ENCODE measurements at places on chromosomes 12 and 14. TPM values are rescaled to one million over a fixed set of nuclear protein-coding genes. Genes with fewer than 3 reads are reported as not detected.
A peak's percentile ranks its signal among the peaks of the same experiment; 100 is the strongest.

Gene FGF23
- not detected for total RNA-seq

Gene TRMT5
- 10.0 TPM for total RNA-seq

DNA sequence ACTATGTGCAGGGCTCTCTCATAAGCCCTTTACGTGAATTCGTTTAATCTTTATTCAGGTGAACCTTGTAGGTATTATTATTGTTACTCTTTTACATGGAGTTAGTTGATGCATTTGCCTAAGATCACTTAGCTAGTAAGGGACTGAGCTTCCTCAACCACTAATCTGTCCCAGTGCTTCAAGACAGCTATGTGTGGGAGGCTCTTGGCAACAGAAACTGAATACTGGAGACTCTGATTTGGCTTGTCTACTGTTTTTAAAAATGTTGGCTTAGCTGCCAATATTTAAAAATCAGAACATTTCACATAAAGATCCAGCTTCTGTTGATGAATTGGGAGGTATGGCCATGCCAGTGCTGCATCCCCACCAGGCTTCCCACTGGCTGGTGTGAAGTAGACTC lies 6.8 kb downstream of the KNTC1 start:
- H3K27me3 ChIP-seq, result no peaks in the 10 kb centered on the region
- H3K4me1 ChIP-seq, result no peaks in the 10 kb centered on the region
- DNase-seq, result no peak

Gene CCND2
- total RNA-seq, result 217 TPM

DNA sequence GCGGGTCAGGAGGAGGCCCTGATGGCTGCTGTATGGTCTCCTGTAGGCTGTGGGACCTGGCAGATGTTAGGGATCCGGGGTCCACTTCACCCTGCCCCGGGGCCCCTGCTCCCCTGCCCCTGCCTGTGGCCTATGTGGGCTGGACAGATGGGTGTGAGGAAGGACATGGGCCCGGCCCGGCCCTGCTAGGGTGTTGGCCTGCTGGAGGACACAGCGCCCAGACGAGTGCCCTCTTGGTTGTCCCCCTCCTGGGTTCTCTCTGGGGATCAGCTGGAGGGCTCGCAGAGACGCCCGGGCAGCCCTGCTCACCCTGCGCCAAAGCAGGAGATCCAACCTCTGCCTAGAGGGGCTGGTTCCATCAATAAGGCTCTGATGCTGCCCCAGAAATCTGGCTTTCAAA lies 36.2 kb downstream of the BEGAIN start:
- H3K4me1 ChIP-seq, result peaks cover 15% of the 10 kb centered on the region
- H3K27ac ChIP-seq, result no peak overlapping the region
- DNase-seq, result no peak
- H3K27me3 ChIP-seq, result no peaks in the 10 kb centered on the region

- H3K27me3 ChIP-seq, result no peaks in the 10 kb centered on the region
- H3K36me3 ChIP-seq, result no peaks in the 10 kb centered on the region
- H3K4me3 ChIP-seq, result no peak overlapping the region
Measured at GRCh38 chr12:121668750-121669520, 519 bp downstream of the MORN3 start.

- H3K4me1 ChIP-seq, result no peaks in the 10 kb centered on the region
- no peak overlapping the region for H3K4me3 ChIP-seq
- H3K27ac ChIP-seq, result no peak overlapping the region
- no peaks in the 10 kb centered on the region for H3K27me3 ChIP-seq
Measured at GRCh38 chr14:33040372-33041140, 101.9 kb downstream of the NPAS3 start.

Gene PSMA3
- 182 TPM for total RNA-seq

DNA sequence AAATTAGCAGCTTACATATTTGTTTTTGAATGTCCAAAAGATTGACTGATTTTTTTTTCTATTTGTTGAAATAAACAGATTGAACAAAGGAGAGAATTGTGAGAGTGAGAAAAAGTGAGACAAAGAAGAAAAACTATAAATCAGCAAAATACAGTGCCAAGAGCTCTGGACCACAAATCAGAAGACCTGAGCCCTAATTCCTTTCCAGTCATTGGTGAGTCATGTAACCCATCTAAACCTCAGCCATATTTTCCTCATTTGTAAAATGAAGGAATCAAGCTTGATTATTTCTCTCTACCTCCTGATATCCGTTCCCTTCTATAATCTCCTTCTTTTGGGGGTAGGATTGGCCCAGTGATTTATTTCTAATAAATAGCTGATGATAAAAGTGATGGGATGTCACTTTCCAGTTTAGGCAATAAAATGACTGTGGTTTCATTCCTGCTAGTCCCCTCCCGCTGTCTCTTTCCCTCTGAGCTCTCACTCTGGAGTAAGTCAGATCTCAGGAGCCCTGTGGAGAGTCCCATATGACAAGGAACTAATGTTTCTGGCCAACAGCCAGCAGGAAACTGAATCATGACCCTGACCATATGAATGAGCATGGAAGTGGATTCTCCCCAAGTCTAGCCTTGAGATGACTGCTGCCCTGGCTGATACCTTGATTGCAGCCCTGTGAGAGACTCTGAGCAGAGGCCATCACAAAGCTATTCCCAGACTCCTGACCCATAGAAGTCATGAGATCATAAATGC lies 218.9 kb downstream of the ACSS3 start:
- DNase-seq, result no peak
- H3K4me1 ChIP-seq, result no peaks in the 10 kb centered on the region

Gene APOF
- 0.15 TPM for total RNA-seq

- no peaks in the 10 kb centered on the region for H3K27me3 ChIP-seq
- H3K27ac ChIP-seq, result peak overlapping the region; percentile 28
- no peak for DNase-seq
- H3K36me3 ChIP-seq, result no peaks in the 10 kb centered on the region
Measured at GRCh38 chr14:54048736-54049135, 92.1 kb upstream of the BMP4 start.

- H3K27ac ChIP-seq, result no peak overlapping the region
- no peaks in the 10 kb centered on the region for H3K36me3 ChIP-seq
- H3K4me3 ChIP-seq, result no peak overlapping the region
- DNase-seq, result no peak
Measured at GRCh38 chr12:105899589-105899988, 239.2 kb downstream of the NUAK1 start.

- H3K36me3 ChIP-seq, result no peaks in the 10 kb centered on the region
- H3K27ac ChIP-seq, result no peak overlapping the region
Measured at GRCh38 chr12:70659077-70659606, 21.9 kb upstream of the PTPRB start.

Gene LRRK2
- 1.7 TPM for total RNA-seq

Gene SLC5A8
- total RNA-seq, result 0.30 TPM

DNA sequence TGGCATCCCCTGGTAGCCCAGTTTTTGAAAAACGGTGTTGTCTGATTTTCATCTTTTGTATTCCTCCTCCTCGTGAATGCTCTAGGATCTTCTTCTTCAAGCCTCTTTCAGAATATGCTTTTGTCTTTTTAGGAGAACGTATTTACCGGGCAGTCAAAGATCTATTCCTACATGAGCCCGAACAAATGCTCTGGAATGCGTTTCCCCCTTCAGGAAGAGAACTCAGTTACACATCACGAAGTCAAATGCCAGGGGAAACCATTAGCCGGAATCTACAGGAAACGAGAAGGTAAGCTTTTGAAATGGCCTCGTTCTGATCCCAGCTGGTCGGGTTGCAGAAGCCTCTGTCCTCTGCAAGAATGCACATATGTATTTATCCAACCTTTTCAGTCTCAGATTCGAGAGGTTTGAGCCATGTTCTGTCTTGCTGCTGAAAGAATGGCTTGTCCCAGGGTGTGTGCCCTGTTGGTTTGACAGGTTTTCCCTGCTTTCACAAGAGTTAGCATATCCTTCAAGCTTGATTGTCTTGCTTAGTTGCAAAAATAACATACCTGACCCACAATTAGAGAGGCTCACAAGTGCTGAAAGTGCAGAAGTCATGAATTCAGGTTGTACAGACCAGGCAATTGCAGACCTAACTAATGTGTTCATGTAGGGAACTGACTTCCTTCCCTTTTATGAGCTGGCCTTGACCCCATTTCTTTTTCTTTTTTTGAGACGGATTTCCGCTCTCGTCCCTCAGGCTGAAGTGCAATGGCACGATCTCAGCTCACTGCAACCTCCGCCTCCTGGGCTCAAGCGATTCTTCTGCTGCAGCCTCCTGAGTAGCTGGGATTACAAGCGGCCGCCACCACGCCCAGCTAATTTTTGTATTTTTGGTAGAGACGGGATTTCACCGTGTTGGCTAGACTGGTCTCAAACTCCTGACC lies 6.8 kb downstream of the KMT5A start:
- no peak for DNase-seq
- peak overlapping the region; percentile 74 for H3K27ac ChIP-seq
- no peaks in the 10 kb centered on the region for H3K36me3 ChIP-seq
- H3K4me1 ChIP-seq, result no peaks in the 10 kb centered on the region
- peak overlapping the region; percentile 63 for H3K4me3 ChIP-seq
- H3K27me3 ChIP-seq, result no peaks in the 10 kb centered on the region

GRCh38 chr12:52630008-52630500 lies 11.7 kb upstream of the KRT73 start:
- no peaks in the 10 kb centered on the region for H3K27me3 ChIP-seq
- H3K4me1 ChIP-seq, result no peaks in the 10 kb centered on the region
- no peak overlapping the region for H3K27ac ChIP-seq
- DNase-seq, result no peak

DNA sequence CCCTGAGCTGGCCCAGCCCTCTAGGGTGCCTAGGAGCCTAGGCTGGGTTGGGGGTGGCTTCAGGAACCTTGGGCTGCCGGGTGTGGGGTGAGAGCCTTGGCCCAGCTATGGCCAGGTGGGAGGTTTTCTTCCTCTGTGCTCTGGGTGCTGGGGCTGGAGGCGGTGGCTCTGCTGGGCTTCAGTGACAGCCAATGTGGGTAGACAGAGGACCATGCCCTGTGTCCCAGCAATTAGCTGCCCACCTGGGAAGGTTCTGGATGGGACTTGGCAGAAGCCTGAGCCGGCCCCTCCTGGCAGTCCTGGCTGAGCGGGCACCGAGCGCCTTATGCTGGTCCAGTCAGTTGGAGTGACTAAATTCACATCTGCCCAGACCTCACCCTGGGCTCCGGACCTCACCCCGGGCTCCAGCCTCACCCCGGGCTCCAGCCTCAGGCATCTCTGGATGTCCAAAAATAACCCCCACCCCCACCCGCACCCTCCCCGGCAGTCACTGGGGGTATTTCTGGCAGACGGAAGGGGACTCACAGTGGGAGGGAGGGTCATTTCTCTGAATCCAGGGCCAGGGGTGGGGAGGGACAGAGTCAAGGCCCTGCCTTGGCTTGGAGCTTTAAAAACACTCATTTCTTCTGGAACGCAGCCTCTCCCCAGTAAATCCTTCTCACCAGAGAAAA lies 46.9 kb downstream of the CYP46A1 start:
- no peaks in the 10 kb centered on the region for H3K4me1 ChIP-seq
- H3K27ac ChIP-seq, result no peak overlapping the region
- peaks cover 5% of the 10 kb centered on the region for H3K27me3 ChIP-seq
- no peak for DNase-seq
- no peak overlapping the region for H3K4me3 ChIP-seq
- no peaks in the 10 kb centered on the region for H3K36me3 ChIP-seq

- H3K27ac ChIP-seq, result no peak overlapping the region
- H3K4me3 ChIP-seq, result no peak overlapping the region
- H3K36me3 ChIP-seq, result no peaks in the 10 kb centered on the region
- H3K27me3 ChIP-seq, result no peaks in the 10 kb centered on the region
- no peaks in the 10 kb centered on the region for H3K4me1 ChIP-seq
Measured at GRCh38 chr12:46917821-46918220, 92.0 kb upstream of the SLC38A4 start.

Gene C3AR1
- 1.8 TPM for total RNA-seq

Gene CD163
- 14.4 TPM for total RNA-seq

- no peaks in the 10 kb centered on the region for H3K27me3 ChIP-seq
- H3K27ac ChIP-seq, result no peak overlapping the region
- no peaks in the 10 kb centered on the region for H3K36me3 ChIP-seq
- no peaks in the 10 kb centered on the region for H3K4me1 ChIP-seq
- no peak for DNase-seq
Measured at GRCh38 chr12:116726694-116727093, 11.2 kb downstream of the SPRING1 start.

Data from colonic mucosa (tissue), 4 donors.